Stimulated activated CD4-positive, alpha-beta T cell treated with anti-CD3 and anti-CD28 coated beads, Interleukin-15, amount 100 ng/mL, for 1 hour (primary cell): ENCODE measurements at places on chromosomes 11 and 22.

GRCh38 chr11:62054484-62055121 is 69.2 kb upstream of the INCENP start:
- DNase-seq, result no peak

GRCh38 chr11:76803811-76804600 is 20.9 kb downstream of the TSKU start:
- peak; percentile 38 for DNase-seq

DNA sequence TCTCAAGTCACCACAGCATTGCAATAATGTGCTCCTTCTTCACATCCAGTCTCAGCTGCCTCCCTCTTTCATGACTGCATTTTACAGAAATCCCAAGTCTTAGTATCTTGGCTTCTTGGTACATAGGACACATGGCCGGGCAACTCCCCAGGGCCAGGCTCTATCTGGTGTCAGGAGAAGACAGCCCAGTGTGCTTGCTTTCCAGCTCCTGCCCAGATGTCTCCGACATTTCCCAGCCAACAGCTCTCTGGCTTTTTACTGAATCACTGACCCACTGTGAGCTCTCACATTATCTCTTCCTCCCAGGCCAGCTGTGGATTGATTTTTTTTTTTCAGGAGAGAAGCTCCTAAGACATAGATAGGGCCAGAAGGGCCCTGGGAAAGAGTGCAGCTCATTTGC is 346.0 kb upstream of the C11orf87 start:
- no peak for DNase-seq

DNA sequence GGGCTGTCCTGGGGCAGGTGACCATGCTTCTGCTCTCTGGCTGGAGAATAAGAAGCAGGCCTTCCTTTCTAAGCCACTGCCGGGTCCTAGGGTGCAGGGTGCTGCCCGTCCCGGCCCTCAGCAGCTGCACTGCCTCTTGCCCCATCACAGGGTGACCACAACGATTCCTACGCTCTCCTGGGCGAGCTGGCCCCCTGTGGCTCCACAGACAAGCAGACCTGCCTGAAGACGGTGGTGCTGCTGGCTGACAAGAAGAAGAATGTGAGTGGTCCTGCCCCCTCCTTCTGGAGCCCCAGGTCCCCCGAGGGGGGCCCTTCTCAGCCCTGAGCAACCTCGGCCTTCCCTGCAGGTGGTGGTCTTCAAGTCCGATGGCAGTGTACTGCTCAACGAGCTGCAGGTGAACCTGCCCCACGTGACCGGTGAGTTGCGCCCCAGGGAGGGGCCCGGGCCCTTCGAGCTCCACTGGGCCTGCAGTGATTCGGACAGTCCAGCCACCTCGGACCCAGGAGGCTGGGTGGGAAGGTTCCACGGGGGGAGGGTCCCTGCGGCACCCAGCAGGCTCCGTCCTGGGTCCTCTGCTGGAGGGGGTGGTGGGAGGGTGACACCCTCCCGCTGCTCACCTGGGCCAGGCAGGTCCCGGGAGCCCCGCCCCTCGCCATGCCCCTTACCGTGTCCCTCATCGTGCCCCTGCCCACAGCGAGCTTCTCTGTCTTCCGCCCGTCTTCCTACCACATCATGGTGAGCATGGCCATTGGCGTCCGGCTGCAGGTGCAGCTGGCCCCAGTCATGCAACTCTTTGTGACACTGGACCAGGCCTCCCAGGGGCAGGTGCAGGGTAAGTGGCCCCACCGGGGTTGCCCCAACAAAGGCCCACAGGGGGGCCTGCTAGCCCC is 8.3 kb downstream of the MUC2 start:
- DNase-seq, result no peak

DNA sequence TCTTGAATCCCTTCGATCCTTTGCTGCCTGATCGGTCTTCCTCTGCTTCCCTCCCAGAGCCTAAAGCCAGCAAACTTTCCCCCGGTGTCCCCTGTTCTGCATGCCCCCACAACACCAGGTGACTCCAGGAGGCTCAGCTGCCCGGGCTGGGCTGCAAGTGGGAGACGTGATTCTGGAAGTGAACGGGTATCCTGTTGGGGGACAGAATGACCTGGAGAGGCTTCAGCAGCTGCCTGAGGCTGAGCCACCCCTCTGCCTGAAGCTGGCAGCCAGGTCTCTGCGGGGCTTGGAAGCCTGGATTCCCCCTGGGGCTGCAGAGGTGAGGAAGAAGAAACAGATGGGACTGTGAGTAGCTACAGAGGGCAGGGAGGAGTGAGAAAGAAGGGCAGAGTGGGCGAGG is 3.6 kb downstream of the NHERF4 start:
- DNase-seq, result no peak

DNA sequence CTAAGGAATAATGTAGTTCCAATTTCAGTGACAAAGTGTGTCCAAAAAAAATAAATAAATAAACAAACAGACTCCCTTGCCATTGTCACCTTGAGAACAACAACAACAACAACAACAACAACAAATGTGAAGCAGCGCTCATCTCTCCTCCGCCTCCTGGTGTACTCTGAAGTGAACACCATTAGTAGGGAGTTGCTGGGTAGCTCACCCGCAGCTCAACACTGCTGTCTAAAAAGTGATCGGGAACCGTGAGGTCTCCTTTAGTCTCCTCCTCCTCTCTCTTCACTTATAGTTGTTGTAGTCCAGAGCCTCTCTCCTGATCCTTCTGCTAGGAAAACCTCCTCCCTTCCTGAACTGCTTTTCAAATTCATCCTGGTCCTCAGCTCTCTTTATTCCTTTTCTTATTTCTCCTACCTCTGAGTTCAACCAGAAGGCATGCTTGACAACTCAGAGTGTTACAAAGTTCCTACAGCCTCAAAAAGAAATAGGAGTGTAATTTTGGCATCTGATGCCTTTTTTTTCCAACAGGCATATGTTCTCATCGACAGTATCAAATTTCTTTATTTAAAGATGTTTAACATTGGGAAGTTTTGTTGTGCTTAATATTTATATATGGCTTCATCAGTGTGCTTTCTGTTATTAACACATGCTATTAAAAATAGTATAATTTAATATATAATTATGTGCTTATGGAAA is 215.1 kb downstream of the PGR start:
- DNase-seq, result no peak

GRCh38 chr11:134098566-134099184 is 29.8 kb downstream of the JAM3 start:
- DNase-seq, result no peak

DNA sequence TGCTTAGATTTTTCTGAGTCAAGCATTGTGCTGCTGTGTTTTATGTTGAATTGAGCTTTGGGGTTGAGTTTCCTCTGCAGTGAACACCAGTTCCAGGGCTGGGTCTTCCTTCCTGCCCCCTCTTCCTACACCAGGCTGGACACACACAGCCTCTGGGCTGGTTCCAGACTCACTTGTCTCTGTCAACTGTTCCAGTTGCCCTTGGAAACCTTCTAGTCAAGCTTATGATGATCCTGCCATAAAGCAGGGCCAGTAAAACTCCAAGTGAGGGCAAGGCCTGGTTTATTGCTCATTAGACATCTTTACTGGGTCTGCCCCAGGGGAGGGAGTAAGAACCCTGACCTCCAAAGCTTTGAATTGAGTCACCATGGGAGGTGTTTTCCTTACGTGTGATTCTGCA is 61.1 kb downstream of the KIAA1671 start:
- DNase-seq, result no peak

- no peak for DNase-seq
Measured at GRCh38 chr11:9738116-9738515, 74.2 kb downstream of the SWAP70 start.

GRCh38 chr11:133832096-133832990 is 13.0 kb downstream of the SPATA19 start:
- no peak for DNase-seq
